ENCODE measurements at places on chromosomes 2 and 18.

GRCh38 chr2:109322111-109322510, 193.1 kb downstream of the SH3RF3 start:
- DNase-seq = no peak

DNA sequence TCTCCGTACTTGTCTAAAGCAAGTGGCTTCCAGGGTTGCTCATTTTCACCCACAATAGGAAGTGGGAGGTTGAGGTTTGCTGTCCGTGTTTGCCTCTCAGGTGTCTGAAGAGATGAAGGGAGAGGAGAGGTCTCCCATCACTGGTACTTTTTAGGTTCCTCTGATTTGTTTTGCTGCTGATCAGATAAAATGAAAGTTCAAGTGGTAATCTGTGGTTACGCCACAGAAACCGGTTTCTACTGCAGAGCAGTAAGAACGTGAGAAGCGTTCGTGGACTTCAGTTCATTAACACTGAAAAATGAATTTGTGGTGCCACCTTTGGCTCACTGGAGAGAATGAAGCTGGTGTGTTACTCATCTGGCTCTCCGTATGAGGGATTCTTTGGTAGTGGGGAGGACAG, 118.2 kb downstream of the GBX2 start:
- no peak for DNase-seq

- DNase-seq = no peak
Observed at GRCh38 chr18:57150081-57150480, 3.2 kb downstream of the BOD1L2 start.

GRCh38 chr2:128511731-128512378, 193.2 kb upstream of the HS6ST1 start:
- no peak for DNase-seq

- no peak for DNase-seq
Observed at GRCh38 chr2:58865436-58865835, 624.3 kb upstream of the FANCL start.

GRCh38 chr2:59892398-59892797, 661.1 kb downstream of the BCL11A start:
- DNase-seq = no peak

DNA sequence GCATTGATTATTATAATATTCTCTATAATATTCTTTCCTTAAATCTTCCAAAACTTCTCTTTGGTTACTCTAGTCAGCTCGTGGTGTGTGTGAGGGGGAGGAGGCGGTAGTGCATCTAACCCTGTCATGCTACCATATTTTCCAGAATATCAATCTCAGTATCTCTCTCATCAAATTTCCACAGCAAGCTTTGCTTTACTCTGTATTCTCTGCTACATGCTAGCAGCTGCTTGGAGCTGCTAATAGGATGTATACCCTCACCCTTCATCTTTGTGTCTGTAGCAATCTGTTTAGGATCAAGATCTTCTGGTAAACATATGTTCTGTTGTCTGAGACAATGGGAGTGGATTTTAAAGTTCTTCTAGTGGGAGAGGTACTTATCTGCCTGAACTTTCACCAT, 303.8 kb upstream of the KLHL14 start:
- DNase-seq = no peak

- DNase-seq = peak; percentile 42
Observed at GRCh38 chr2:235106874-235107639, 155.2 kb downstream of the SH3BP4 start.
